ENCODE measurements at places on chromosomes 2 and 18.

DNA sequence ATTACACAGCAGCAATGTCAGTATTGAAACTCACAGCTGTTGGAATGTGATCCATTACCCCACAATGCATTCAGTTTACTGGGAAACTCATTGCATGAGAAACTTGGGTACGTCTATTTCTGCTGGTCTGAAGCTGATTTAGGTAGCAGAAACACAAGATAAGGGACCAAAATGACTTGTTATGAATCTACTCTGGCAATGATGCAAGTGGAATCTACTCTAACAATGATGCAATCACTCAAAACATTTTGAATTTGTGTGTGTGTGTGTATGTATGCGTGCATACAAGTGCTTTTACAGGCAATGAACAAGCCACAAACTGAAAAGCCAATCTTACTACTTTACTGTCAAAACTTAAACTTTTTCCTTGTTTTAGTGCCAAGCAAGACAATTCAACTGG lies 406.7 kb downstream of the ADCYAP1 start:
- DNase-seq, result no peak

- no peak for DNase-seq
These were observed 3.4 kb downstream of the CYTIP start for GRCh38 chr2:157440404-157441071.

GRCh38 chr2:227789803-227790202 lies 23.8 kb upstream of the CCL20 start:
- no peak for DNase-seq

- no peak for DNase-seq
These were observed 464.0 kb downstream of the EIPR1 start for GRCh38 chr2:2913601-2914120.

GRCh38 chr2:172481507-172482262 lies 54.3 kb downstream of the ITGA6 start:
- DNase-seq, result no peak

GRCh38 chr2:27891673-27892105 lies 1.2 kb downstream of the BABAM2 start:
- DNase-seq, result no peak
